ENCODE measurements at places on chromosomes 2 and 18.

DNA sequence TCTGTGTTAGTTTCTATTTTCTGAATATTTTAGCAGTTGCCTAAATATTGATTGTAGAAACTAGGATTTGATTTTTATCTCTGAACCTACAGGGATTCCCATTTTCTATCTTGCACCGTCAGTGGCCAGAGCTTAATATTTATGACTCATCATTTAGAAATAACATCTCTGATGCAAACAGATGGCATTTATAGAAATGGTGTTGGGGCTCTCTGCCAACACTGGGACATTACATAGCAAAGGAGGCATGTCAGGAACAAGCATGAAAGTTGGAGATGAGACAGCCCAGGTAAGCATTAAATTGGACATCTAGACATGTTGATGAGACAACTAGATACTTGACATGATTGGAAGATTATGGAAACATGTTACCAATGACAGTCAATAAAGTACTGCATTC lies 165.3 kb upstream of the SYT4 start:
- no peak for DNase-seq

DNA sequence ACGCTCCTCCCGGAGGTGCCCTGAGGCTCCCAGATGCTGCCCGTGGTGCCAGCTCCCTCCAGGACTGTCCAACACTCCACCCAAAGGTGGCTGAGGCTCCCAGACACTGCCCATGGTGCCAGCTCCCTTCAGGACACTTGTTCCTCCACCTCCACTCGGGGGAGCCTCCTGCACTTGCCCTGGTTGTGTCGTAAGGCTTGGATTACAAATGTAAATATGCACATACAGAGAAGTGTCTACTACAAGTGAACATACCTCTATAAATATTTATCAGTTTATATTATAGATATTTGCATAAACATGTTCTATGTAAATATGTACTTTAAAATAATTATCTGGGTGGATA lies 143.3 kb downstream of the PXDN start:
- DNase-seq, result no peak

DNA sequence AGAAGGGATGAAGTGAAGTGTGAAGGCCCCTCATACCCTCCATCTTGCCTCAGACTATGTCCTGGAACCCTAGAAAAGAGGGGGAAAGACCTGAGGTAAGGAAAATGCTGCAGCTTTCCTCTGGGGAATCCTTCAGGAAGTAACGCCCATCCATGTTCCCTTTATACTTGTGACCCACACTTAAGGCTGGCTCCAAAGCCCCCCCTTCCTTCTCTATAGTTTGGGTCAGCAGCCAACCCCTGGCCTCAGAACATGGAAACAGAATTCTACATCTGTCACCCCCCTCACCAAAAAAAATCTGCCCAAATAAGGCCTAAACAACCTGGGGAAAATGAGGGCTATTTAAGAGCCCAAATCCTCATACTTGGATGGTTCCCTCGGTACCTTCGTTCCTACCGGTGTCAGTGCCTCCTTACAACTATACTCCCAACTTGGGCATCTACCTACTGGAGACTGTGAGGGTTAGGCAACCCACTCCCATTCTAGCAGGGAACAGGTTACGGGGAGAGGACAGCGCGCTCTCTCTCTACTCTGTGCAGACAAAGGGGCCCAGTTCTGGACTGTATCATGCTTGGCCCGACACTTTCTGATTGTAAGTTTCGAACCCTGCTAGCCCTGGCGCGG lies 689 bp downstream of the OST4 start:
- no peak for DNase-seq

GRCh38 chr2:179302764-179303571 lies 38.3 kb upstream of the SESTD1 start:
- DNase-seq, result no peak

DNA sequence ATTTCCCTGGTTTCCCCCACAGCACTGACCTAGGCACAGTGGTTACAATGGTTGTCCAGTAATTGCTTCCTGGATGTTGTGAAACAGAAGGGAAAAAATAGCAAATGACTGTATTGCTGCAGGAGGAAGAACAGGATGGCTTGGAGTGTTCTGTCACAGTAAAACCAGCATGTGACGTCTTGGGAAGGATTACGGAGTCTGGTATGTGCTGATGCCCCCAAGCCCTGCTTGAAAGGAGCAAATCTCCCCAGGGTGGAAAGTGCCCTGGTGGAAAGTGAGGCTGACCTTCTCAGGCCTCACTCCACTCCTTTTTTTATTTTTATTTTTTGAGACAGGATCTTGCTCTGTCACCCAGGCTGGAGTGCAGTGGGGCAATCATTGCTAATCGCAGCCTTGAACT lies 7.8 kb downstream of the RAB11FIP5 start:
- DNase-seq, result no peak

DNA sequence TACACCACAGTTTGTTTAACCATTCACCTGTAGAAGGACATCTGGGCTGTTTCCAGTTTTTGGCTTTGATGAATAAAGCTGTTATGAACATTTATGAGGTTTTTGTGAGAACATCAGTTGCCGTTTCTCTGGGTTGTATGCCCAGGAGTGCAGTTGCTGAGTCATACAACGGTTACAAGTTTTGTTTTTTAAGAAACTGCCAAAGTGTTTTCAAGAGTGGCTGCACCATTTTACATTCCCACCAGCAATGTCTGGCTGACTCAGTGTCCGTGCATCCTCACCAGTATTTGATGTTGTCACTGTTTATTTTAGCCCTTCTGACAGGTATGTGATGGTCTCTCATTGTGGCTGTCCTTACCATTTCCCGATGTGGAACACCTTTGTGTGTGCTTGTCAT lies 48.0 kb upstream of the GPR17 start:
- DNase-seq, result no peak

GRCh38 chr18:10304853-10305252 lies 149.6 kb upstream of the APCDD1 start:
- DNase-seq, result peak; percentile 8

DNA sequence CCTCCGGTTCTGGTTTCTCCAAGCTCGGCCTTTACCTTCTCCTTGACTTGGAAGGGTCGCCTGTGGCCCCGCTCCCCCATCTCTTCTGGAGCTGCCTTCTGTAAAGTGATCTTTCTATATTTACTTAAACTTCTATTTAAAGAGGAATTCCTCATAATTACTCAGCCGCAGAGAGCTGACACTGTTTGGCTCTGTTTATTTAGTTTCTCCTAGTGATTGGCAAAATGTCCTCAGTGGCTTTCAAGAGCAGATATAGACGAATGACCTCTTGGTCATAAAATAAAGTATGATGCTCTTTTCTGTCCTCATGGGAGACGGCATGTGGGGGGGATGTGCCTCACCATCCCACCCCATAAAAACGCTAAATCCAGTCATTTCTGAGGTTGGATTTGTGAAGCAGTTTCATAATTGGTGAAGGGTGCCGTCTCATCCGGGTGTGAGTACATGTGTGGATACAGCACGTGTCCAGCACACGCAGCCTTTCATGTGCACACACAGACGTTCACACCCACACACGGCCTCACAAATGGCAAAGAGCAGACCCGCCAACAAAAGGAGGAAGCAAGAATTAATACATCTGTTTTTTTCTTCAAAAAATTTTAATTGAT lies 43.4 kb upstream of the SMAD7 start:
- DNase-seq, result no peak

GRCh38 chr2:28623582-28624405 lies 127.8 kb upstream of the PPP1CB start:
- DNase-seq, result no peak

DNA sequence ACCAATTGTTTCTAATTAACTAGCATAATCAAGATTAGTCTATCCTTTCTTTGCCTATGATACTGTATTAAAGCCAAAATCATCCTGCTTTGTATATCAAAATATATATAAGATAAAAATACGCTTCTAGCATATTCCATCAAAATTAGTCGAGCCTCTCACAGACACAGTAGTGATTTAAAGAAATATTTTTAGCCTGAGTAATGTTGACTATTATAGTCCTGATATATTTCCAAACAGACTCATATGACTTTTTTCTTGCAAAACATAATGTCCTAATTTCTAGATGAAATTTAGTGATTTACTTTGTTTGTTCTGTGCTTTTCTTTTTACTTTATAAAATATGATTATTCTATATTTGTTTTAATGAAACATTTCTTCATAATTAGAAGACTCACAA lies 30.9 kb downstream of the FAP start:
- DNase-seq, result no peak

DNA sequence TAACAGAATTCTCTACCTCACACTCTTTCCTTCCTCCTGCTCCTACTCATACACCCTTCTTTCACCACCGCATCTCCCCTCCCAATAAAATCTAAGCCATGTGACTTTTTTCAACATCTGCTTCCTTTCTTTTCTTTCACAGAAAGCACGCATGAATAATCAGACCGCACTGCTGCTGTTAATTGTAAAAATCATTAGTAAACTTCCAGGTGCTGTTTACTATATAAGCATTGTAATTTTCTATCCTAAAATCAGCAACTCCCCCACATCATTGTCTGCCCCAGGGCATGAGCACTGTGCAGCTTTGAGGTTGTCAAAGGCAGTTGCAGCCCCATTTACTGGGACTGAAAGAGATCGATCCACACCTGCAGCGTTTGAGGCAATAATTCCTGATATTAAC lies 782.6 kb upstream of the ID2 start:
- no peak for DNase-seq

DNA sequence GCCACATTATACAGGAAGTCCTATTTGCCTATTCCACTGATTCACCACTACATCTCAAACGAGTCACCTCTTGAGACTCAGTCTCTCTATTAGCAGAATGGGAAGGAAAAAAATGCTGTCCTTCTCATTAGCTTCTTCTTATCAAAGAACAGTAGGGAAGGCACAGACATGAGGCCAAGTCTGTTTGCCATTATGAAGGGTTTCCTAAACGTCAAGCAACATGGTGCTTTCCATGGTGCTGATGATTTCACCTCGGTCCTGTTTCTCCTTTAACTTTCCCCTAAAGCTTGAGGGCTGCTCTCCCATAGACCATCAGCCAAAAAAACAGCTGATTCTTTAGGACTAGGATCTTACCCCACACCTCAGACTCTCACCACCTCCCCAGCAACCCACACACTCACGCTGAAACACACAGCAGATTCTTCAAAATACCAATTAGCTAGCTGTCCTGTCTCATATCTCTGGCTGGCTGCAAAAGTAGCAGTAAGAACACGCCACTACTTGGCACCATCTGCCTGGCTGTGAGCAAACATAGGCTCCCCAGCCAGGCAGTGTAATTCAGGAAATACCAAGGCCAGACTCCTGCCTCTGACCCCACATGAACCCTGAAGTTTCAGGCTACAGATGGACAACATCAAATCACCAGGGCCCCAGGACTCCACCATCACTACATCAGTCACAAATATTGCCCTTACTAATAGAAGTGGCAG lies 30.5 kb downstream of the GALNT14 start:
- DNase-seq, result no peak

- DNase-seq, result no peak
These were observed 25.5 kb upstream of the SLC8A1 start for GRCh38 chr2:40477361-40477760.

DNA sequence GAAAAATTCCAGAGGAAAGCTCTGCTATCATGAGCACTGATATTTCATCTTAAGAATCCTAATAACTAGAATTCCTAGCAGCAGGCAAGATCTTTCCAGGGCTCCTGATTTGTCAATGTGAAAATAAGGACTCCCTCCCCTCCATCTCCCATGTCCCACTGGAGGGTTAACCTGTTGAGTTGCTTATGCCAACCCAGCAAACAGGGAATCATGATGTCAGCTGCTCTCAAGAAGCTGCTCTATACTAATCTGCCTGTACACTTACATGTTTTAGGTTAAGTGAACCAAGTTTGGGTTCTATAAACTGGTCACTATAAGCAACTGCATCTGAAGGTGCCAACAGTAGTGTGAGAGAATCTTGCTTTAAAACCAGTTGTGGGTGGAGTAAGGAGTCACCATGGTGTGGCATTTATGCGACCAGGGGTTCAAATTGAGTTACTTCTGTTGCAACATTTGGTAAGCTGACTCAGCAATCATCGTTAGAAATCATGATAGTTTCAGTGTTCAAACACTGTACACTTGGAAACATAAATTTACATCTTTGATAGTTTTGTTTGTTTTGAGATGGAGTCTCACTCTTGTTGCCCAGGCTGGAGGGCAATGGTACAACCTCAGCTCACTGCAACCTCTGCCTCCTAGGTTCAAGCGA lies 53.4 kb downstream of the STK25 start:
- DNase-seq, result no peak

- no peak for DNase-seq
These were observed 30.5 kb downstream of the PDK1 start for GRCh38 chr2:172586245-172586891.

DNA sequence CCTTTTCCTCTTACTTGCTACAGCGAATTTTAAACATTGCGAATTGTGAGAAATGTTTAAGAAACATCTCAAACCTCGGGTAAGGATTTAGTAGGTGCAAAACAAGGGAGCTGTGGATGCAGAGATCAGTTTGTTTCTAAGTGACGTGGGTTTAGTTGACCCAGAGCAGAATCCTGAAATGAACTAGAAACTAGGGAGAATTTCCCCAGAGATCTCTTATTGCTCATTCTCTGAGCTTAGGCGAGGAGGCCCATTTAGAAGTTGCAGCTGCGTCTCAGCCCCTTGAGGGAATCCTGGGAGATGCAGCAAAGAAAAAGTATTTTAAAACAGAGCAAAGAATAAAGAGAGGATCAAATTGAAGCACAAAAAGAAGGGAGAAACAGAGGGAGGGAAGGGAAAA lies 29.3 kb downstream of the FAM124B start:
- DNase-seq, result no peak

DNA sequence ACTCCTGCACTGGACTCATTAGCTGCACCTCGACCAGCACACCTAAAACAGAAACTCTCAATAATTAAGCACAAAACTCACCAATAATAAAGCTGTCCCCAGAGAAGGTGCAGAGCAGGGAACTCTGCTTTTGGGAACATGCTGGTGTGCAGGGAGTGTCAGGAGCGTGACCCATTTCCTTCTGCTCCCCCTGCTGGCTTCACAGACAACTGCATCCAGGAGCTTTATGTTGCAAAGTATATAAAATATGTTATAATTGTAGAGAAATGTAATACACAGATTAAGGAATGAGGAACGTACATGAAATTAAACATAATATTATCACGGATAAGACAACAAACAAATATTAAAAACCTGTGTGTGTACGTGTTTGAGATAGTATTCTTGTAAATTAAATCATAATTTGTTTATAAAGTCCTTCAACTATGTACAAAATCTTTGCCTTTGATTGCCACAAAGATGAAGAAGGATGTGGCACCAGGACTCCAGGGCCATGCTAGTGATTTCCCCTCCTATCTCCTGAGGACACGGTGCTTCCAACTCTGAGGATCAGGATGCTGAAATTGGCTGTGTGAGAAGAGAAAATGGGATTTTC lies 68.6 kb upstream of the MAL start:
- no peak for DNase-seq

DNA sequence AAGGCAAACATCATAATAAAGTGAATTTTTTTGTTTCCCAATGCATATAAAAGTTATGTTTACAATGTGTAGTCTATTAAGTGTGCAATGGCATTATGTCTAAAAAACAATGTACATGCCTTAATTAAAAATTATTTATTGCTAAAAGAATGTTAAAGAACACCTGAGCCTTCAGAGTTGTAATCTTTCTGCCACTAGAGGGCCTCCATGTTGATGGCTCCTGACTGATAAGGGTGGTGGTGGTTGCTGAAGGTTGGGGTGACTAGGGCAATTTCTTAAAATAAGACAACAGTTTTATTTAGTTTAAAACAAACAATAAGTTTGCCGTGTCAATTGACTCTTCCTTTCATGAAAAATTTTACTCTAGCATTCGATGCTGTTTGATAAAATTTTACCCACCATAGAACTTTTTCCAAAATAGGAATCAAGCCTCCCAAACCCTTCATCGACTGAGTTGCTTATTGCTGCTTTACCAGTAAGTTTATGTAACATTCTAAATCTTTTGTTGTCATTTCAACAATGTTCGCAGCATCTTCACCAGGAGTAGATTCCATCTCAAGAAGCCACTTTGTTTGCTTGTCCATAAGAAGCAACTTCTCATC lies 32.3 kb downstream of the MAP3K2 start:
- peak; percentile 16 for DNase-seq

Measured in CD4-positive, alpha-beta T cell treated with Interferon gamma for 1 hour (primary cell).